Stimulated activated CD8-positive, alpha-beta memory T cell treated with anti-CD3 and anti-CD28 coated beads, Interleukin-7, amount 100 ng/mL, for 48 hours (primary cell): ENCODE measurements at places on chromosomes 5 and 9.

GRCh38 chr5:169637085-169637548 is at the start of gene DOCK2:
TSS of gene DOCK2 (plus strand) at chr5:169637275. CDS start at chr5:169637327, 52 bp downstream.
- peak; percentile 67 for DNase-seq

DNA sequence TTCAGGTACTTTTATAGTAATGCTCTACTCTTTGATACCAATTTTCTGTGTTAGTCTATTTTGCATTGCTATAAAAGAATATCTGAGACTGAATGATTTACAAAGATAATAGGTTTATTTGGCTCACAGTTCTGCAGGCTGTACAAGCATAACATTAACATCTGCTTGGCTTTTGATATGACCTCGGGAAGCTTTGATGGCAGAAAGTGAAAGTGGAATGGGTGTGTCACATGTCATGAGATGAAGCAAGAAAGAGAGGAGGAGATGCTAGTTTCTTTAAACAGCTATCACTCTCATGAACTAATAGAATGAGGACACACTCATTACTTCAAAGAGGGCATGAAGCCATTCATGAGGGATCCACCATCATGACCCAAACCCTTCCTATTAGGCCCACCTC is 270.9 kb upstream of the IL12B start:
- DNase-seq: no peak

GRCh38 chr5:44387921-44388320 is 1.3 kb downstream of the FGF10 start:
- no peak for DNase-seq

DNA sequence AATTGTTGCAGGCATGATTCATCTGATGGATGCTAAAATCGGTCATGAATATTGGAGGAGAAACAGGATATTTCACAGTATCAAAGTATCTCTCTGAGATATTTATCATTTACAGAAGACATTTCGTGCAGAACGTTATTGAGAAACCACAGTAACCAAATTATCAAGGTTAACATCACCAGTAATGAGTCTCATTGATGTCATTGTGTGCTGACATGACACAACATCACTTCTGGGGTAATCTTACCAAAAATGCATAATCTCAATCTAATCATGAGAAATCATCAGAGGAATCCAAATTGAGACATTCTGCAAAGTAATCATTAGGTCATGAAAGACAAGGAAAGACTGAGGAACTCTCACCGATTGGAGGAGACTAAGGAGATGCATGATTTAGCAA is 42.7 kb downstream of the C5orf22 start:
- DNase-seq: no peak

DNA sequence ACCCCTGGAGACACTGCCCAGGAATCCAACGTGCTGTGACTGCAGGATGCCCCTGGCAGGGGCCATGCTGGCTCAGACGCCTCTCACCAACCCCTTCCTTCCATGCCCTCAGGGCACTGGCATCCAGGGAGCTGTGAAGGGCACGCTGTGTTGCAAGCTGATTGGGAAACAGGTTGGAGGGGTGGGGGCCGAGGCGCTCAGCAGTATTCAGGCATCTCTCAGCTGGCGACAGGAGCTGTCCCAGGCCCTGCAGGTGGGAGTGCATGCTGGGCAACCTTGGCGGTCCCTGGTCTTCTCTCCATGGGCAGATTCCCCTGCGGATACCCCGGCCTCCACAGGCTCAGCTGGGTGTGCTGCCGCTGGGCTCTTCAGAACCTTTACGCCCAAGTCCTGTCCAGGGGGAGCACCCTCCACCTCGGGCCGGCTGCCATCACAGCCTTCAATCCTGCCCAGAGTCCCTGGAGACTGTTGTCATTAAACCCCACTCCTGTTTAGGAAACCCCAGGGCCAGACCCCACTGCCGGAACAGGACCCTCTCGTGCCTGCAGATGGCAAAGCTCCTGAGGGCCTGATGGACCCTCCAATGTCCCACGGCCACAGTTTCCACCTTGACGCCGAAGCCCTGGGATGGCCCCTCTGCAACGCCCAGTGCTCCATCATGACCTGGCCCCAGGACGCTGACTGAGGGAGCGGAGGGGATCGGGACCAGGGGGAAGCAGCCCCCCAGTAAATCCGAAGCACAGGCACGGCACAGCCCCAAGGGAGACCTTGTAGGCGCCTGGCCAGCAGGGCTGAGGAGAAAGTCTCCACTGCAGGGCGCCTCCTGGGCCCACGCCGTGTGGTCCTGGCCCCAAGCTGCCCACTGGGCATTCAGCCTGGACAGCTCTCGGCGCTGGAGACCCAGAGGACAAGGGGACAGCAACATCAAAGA is 9.3 kb downstream of the TPPP start:
- no peak for DNase-seq

GRCh38 chr9:89675058-89675742 is 70.4 kb downstream of the GADD45G start:
- DNase-seq: no peak

- DNase-seq: no peak
Measured at GRCh38 chr9:87883990-87884389, 1.3 kb downstream of the SPATA31E1 start.

DNA sequence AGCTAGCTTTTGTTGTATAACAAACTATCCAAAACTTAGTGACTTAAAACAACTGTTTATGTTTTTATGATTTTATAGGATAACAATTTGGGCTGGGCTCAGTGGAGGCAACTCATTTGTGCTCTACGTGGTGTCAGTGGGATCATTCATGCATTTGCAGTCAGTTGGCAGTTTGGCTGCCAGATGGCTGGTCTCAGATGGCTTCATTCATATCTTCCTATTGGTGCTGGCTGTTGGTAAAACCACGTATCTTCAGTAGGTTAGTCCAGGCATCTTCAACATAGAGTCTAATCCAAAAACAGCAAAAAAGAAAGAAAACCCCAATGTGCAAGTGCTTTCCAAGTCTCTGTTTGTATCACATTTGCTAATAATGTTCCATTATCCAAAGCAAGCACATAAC is 51.7 kb upstream of the RIC1 start:
- DNase-seq: no peak

GRCh38 chr9:13439685-13440476 is 160.4 kb upstream of the MPDZ start:
- DNase-seq: no peak

- peak; percentile 19 for DNase-seq
Measured at GRCh38 chr5:116576053-116576713, 1.6 kb upstream of the SEMA6A start.

GRCh38 chr5:138831703-138832102 is 43.4 kb downstream of the LRRTM2 start:
- no peak for DNase-seq

DNA sequence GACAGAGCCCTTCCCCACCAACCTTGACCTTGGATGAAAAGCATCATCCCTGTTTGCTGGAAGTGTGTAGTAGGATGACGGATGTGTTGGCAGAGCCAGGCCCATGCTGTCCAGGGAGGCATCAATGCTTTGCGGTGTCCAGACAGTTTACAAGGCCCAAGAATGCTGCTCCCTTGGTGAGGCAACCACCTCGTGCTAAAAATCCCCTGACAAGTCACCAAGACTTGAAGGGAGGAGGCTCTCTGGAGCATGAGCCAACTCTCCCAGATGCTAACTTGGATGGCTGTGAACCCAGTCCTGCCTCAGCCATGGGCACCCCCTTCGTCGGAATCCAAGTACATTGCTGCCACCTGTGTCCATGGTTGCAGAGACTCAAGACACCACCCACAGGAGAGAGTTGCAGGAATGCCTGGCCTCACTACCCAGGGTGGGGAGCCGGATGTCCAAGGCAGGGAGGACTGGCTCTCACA is 9.5 kb upstream of the NKD2 start:
- DNase-seq: no peak

GRCh38 chr5:137753691-137754187 is 424 bp downstream of the HNRNPA0 start:
- DNase-seq: no peak

GRCh38 chr9:83220730-83221129 is 157.8 kb upstream of the RASEF start:
- no peak for DNase-seq

- no peak for DNase-seq
Measured at GRCh38 chr5:174223355-174223754, 177.8 kb downstream of the NSG2 start.

- no peak for DNase-seq
Measured at GRCh38 chr5:93117751-93118531, 463.1 kb downstream of the NR2F1-AS1 start.

DNA sequence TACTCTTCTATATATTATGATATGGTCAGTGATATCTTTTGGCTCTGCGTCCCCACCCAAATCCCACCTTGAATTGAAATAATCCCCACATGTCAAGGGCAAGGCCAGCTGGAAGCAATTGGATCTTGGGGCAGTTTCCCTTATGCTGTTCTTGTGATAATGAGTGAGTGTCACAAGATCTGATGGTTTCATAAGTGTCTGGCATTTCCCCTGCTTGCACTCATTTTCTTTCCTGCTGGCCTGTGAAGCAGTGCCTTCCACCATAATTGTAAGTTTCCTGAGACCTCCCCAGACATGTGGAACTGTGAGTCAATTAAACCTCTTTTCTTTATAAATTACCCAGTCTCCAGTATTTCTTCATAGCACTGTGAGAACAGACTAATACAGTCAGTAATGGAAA is 45.0 kb upstream of the TNC start:
- no peak for DNase-seq

GRCh38 chr9:14923701-14924100 is 13.5 kb upstream of the FREM1 start:
- DNase-seq: no peak

GRCh38 chr5:147935032-147935431 is 28.7 kb upstream of the C5orf46 start:
- no peak for DNase-seq

DNA sequence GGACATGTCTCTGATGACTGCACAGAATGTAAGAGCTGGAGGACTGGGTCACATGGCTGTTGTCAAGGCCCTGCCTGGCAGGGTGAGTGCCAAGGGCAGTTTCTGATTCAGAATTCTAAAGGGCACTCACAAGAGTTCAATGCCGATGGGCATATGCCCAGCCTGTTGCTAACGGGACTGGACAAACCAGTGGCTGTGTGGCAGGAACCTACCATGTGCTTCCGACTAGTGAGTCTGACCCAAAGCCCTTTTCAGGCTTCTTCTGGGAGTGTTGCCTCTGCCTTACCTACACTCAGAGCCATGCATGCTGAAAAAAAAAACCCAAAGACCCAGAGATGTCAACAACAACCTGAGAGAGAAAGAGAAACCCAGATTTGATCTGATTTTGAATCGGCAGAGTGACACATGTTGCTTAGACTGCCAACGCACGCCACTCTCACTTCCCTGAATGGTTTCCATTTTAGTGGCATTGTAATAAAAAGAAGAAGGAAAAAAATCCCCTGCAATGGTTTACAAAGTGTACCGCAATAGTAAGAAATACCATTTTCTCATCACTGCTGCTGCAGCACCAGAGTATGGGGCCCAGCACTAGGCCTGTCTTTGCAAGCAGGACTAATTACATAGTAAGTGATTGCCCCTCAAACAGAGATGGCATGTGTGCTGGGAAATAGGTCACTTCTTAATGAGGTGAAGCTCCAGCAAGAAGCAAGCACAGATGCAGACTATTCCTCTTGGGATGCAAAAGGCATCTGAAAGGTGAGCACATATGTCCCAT is 194.3 kb downstream of the PALM2AKAP2 start:
- DNase-seq: peak; percentile 10

GRCh38 chr9:20606652-20607051 is 15.6 kb downstream of the MLLT3 start:
- DNase-seq: no peak

- no peak for DNase-seq
Measured at GRCh38 chr5:136901-137300, 44.9 kb downstream of the PLEKHG4B start.

DNA sequence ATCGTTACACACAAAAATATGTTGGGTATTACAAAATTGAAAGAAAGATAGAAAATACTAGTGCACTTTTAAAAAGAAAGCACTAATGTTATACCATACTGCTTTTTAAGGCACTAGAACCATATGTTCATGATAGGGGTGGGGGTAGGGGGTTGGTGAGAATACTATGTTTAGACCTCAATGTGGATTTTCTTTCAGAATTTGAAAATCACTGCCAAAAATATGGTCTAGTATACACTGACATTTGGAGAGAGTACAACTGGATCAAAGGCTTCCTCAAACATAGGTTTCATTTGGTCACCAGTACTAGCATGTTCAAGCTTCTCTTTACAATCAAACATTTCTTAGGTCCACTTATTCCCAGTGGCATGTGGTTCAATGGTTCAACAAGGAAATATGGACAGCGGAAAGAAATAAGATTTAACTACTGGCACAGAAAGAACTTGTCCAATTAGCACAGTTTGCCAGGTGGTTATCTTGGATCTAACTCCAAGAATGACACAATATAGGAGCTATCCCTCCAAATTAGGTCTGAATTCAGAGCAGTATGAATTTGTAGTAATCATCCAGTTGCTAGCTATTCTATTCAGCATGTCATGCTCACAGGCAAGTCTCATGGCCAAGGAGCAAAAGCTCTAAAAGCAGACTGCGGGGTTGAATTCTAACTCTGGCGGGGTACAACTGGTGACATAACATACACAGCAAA is 139.3 kb downstream of the SLC24A2 start:
- no peak for DNase-seq

- DNase-seq: no peak
Measured at GRCh38 chr5:92409134-92409533, 1026.0 kb upstream of the ARRDC3 start.

GRCh38 chr9:122656378-122656777 is 1.0 kb downstream of the OR1B1 start:
- DNase-seq: no peak

- DNase-seq: no peak
Measured at GRCh38 chr9:3730511-3730922, 204.7 kb upstream of the RFX3 start.
